NCI-H2227 treated with DMSO at 0.1 percent for 48 hours (cell line): ENCODE measurements at places on chromosomes 6 and 20.

DNA sequence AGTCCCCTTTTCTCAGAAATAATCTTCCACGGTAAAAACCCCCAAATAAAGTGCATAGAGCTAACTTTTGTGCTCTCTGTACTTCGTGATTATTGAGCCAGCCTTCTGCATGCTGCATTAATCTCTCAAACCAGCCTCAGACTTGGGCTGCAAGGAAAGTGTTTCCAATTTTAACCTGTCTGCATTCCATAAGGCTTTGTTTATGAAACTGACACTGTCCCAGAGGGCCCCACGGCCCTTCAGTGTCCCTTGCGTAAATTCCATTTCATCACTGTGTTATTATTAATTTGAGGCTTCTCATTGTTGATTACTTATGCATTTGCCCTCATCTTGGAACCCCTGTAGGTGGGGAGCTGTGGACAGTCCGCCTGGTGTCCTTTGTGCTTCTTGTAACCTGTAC is 15.6 kb upstream of the SNRPB2 start:
- no peak for DNase-seq

DNA sequence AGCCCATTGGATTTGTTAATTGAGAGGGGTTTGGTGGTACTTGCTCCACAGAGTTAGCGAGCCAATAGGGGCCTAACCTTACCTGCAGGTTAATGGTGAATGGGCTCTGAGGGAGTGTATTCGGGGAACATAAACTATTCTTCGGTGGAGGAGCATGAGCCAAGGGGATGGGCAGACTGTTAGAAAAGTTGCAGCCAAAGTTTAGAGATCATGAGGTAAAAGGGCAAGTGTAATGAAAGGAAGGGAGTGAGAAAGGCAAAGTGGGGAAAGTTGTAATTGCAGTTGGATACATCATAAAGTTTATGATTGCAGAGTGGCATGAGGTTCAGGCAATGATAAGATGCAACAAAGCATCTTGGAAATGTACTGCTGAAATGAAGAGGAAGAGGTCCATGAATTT is 142.1 kb upstream of the TBX18 start:
- DNase-seq = no peak

GRCh38 chr20:19588732-19589131 is 169.3 kb upstream of the RIN2 start:
- DNase-seq = no peak

DNA sequence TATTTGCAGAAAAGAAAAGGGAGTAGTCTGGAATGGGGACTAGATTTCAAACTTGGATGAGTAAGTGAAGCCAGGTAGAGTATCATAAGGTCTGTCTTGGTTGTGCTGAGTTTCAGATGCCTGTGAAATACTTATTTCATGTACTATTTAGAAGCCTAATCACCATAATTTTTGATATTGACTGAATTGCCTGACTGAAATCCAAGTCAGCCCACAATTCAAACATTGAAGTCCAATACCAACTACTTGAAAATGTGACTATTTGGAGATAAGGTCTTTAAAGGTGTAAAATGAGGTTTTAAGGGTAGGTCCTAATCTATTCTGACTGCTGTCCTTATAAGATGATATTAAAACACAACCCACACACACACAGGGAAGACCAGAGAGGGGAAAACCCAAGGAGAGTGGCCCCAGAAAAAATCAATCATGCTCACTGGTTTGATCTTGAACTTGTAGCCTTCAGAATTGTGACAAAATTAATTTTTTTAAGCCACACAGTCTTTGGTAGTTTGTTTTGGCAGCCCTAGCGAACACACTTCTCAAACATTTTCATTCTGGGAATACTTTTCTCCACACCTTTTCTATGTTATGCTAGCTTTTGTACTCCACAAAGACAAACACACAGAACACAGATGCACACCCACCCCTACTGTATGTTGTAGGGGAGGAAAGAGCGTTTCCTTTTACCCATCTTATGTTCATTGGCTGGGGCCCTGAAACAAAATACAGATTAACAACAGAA is 126.3 kb downstream of the HFE start:
- no peak for DNase-seq

GRCh38 chr20:2418388-2418787 is 37.7 kb downstream of the TGM6 start:
- DNase-seq = no peak

DNA sequence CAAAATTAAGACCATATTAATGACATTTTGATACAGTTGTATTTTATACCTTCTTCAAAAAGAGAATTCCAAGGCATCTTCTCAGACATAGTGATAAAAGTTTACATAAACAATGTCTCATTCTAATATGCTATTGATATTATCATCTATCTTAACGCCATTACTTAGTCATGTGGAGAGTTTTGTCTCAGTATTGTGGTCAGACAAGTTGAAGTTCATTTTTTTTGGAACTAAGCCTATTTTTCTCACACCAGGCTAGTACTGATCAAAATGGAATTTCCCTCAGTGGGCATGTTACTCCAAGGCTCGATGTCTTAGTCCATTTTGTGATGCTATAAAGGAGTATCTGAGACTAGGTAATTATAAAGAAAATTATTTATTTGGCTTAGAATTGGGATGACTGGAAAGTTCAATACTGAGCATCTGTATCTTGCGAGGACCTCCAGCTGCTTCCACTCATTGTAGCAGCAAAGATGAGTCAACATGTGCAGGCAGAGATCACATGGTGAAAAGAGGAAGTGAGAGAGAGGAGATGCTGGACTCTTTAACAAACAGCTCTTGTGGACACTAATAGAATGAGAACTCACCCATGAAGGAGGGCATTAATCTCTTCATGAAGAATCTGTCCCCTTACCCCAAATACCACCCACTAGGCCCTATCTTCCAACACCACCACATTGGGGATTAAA is 825.5 kb upstream of the MANEA start:
- DNase-seq = no peak

- no peak for DNase-seq
These were observed 16.3 kb downstream of the GTSF1L start for GRCh38 chr20:43710370-43711044.

DNA sequence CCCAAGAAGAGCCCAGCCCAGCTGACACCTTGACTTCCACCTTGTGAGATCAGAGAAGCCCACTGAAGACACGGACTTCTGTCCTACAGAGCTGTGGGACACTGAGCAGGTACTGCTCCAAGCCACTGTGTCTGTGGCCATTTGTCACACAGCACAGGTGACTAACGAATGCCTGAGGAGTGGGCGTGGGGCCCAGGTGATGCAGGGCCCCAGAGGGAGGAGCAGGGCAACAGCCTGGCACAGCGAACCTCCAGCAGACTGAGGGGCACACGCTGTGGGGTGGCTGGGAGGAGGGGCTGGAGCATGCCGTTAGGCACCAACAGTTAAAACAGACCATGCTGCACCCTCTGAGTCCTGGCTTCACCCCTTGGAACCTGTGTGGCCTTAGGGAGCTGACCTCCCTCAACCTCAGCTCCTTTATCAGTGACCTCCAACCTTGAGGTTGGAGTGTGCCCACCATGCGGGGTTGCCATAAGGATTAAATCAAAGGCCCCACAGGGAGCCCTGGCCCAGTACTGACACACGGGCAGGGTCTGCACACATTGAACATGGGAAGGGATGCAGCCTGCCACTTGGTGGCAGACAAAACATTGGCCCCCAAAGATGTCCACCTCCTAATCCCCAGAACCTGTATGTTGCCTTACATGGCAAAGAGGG is 119.9 kb upstream of the CST7 start:
- no peak for DNase-seq

GRCh38 chr20:31719644-31720485 is 2.8 kb downstream of the BCL2L1 start:
- DNase-seq = no peak

DNA sequence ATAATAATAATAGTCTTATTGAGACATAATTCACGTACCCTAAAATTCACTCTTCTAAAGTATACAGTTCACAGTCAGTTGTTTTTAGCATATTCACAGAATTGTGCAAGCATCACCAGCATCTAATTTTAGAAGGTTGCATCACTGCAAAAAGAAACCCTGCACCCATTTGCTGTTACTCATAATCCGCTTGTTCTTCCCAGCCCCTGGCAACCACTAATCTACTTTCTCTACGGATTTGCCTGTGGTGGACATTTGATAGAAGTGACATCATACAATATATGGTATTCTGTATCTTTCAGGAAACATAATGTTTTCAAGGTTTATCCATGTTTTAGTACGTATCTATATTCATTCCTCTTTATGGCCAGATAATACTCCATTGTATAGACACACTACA is 41.5 kb upstream of the FAM184A start:
- DNase-seq = no peak

DNA sequence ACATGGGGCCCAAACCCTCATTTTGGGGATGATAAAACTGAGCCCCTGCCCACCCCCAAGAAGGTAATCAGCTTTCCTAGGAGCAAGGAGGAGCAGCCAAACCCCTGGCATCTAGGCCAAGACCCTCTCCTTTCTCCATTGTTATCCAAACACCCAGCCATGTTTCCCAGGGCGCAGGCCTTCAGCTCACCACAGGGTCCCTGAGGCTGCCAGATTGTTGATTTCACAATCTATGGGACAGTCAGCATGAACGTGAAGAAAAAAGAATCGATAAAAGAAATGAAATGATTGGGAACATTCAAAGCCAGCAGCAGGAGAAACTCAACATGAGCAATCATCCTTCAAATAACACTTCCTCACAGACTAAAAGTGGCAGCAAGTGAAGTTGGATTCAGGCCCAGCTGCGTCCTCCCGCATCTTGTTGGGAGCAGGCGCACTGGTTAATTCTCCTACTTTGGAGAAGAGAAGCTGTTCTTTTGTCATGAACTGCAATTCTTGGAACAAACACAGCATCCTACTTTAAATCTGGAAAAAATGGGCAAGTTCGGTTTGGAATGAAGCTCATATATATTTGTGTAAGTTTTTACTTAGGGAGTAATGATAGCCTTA is 241.8 kb upstream of the PRDM1 start:
- no peak for DNase-seq

DNA sequence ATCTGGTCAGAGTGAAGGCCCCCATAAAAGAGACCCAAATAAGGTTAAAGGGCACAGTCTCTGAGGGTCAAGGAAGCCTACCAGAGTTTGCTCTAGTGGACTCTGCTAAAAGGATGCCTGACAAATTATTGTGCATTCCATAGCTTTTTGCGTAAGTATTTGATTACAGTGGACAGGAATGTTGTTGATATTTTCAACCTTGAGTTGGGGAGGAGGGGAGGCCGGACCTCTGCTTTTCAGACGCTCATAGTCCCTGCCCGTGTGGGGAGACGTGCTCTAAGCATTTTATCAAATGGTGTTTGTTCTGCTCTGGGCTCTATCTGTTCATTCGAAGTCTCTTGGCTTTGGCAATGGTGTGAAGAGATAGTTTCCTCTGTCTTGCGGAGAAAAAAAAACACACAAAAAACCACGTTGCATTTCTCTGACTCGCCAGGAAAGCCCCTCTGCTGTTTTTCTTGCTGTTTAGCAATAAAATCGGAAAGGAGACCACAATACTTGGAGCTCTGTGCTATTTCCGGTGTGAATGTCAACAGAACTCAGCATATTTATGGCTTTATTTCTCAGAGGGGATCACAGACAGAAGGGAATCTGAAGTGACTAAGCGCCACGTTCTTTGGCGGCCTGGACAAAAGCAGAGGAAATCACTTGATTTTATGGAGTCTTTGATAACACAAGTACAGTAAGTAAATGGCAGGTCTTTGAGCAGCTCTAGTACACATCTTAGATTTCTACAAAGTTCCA is 159.8 kb downstream of the ZFP64 start:
- no peak for DNase-seq
